ENCODE measurements at places on chromosomes 3 and 15.

DNA sequence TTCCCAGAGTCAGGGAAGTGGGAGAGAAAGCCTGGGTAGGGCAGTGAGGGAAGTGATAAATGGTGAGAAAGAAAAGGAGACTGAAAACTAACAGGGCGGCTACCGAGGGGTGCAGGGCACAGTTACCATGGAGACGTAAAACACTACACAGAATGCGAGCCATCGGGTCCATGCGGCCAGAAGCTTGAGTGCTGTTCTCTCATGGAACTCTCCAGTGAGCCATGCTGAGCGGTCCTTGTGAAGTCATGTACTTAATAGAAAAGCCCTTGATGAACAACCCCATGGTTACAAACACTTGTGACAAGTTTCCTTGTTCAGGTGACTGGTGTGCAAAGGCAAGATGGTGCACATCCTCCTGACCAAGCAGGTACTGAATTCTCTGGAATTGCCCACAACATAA lies 3.7 kb upstream of the PLA2G4F start:
- no peak for DNase-seq

DNA sequence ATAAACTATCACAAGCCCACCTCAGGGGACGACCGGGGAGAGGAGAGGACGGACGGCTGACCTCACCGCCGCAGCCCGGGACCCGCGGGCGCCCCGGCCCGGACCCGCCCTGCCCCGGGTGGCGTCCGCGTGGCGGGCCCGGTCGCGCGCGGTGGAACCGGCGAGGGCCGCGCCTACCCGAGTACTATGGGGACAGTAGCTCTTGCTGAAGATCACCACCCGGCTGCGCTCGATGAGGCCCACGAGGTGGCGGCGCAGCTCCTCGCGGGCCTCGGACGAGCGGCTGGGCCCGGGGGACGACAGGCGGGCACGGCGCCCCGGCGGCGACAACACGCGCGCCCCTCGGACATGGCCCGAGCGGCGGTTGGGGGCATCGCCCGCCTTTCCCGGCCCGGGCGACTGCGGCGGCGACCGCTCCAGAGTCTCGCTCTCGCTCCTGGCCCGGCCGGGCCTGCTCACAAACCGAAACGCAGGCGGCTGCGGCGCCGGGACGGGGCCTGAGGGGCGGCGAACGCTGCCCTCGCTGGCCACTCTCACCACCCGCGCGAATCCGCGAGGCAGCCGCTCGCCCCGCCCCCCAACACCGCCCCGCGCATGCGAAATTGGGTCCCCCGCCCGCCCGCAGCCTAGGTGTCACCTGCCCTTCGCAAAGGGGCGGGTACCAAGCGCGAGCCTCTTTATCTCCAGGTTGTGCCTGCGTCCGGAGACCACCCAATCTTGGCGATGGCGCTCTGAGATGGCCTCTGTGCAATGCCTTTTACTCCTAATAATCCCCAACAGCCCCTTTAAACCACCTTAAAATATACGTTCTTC lies at the start of gene TXNRD3:
Gene TXNRD3, minus strand, starts transcription at position 554 of the 813 bp plus-strand sequence.
- DNase-seq, result peak; percentile 45

GRCh38 chr3:122258757-122259371 lies 66.2 kb upstream of the CSTA start:
- DNase-seq, result peak; percentile 35

DNA sequence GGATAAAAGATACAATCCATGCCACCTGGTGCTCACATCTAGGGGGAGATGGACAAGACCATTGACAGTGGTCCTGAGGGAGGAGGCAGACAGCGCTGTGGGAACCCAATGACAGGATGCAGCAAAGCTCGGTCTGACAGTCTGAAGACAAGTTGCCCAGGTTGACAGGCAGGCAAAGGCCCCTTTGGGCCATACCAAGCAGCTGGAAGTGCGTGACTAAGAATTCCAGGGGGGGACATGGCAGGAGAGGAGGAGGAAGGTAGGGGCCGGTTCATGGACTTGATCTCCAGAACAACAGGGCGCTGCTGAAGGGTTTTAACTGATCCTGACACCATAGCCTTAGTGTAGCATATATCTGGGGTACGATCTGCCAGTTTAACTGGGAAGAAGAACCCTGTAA lies 83.4 kb downstream of the RPLP1 start:
- DNase-seq, result no peak

DNA sequence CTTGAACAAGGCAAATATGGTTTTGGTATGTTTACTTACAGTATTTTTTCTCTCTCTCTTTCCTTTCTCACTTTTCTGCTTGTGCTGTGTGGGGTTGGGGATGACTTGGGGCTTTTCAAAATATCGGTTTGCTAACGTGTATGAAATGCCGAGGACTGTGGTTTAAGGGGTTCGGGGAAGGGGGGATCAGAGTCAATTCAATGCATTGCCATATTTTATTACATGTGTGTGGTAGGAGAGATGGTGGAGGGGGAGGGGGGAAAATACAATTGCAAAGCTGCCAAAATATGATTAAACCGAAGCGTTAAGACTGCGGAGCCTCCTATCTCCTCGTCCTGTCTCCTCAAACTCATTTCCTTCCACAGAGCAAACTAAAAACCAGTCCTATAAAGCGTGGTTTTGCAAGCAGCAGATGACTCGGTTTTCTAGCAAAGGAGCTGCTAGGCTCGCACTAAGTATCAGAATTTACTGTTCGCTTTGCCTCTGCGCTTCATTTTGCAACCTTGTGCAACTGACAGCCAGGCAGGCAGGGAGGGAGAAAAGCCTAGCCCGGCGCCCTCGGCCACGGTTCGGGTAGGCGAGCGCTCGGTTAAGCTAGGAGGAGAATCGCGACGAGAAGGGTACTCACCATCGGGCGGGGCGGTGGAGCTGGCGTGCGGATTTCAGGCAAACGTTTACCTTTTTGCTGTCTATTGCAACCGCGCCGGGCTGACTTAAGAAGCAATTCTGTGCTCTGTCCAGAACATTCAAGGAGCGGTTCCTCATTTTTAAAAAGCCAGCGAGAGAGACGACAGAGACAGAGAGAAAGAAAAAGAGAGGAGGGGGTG lies 4.0 kb upstream of the NR2F2 start:
- no peak for DNase-seq

- no peak for DNase-seq
These were observed 105.5 kb downstream of the SLC25A26 start for GRCh38 chr3:66326340-66326739.

GRCh38 chr3:45029661-45030060 lies 3.6 kb downstream of the CLEC3B start:
- no peak for DNase-seq

DNA sequence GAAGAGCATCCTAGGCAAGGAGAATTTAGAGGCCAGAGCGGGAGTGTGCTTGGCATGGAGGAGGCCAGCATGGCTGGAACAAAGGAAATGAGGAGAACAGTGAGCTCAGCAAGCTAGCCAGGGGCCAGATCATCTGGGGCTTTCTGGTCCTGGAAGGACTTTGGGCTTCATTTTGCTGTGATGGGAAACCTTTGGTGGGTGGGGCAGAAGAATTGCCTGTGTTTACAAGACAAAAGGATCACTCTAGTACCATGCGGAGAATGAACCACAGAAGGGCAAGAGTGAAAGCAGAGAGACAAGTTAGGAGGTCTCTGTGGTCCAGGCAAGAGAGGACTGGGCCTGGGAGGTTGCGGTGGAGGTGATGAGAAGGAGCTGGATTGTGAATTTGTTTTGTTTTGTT lies 61.6 kb upstream of the FOXP1 start:
- DNase-seq, result no peak

GRCh38 chr3:89180334-89180733 lies 72.9 kb downstream of the EPHA3 start:
- DNase-seq, result no peak

DNA sequence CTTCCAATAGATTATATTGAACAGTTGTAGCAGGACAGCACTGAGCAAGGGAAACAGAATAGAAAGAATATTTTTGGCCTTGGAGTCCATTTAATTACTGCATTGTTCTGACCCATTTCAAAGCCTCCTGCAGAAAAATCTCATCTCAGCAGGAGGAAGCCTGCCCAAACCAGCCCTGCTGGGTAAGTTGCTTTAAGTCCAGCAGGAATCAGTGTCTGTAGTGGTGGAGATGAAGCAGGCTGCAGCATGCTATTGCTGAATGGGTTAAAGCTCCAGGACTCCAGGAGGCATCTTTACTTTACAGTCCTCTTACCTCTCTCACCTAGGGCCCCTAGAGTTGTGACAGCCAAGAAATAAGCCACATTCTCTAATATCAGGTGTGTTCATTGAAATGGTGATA lies 380.3 kb upstream of the THBS1 start:
- no peak for DNase-seq

GRCh38 chr3:128847666-128848370 lies 31.6 kb upstream of the ACAD9 start:
- no peak for DNase-seq

DNA sequence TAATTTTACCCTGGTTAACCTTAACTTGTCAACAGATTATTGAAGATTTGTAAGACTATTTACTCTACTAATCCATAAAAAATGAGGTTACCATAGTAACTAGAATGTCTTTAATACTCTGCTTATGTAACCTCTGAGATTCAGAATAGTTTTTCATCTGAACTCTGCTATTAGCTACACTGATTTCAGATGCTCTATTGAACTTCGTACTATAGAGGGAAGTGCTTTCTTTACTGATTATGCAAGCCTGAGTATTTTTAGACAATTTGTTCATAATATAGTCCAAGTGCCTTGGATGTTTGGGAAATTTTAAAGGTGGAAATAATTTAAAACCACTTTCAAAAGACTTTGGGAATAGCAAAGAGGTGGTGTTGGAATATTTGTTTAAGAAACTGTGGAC lies 107.9 kb upstream of the GBE1 start:
- no peak for DNase-seq

DNA sequence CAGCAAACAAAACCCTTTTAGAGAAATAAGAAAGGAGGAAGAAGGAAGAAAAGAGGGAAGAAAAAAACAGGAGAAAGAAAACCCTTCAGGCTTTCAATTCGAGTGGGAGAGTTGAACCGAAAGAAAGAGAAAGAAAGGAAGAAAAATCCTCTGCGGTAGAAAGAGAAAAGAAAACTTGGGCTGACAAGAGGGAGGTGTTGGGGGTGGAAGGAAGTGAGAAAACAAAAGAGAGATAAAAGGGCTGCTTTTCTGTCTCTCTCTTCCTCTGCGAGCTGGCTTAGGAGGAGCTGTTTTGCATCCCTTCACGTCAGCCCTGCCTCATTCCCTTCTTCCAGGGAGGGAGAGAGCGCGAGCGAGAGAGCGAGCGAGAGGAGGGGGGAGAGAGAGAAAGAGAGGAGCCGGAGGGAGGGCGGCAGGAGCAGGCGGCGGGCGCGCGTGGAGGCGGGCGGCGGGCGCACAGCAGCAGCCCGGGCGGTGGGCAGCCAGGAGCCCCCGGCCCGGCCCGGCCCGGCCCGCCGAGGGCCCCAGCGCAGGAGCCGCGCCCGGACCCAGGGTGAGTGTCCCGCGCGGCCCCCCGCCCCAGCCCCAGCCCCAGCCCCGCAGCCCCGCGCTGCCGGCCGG lies at the start of gene ZNF710:
Gene ZNF710, plus strand, starts transcription at position 263 of the 621 bp plus-strand sequence. CDS start 65,814 bp downstream, outside the sequence.
- DNase-seq, result no peak

- DNase-seq, result no peak
These were observed 313.3 kb downstream of the SATB1 start for GRCh38 chr3:18111796-18112232.

DNA sequence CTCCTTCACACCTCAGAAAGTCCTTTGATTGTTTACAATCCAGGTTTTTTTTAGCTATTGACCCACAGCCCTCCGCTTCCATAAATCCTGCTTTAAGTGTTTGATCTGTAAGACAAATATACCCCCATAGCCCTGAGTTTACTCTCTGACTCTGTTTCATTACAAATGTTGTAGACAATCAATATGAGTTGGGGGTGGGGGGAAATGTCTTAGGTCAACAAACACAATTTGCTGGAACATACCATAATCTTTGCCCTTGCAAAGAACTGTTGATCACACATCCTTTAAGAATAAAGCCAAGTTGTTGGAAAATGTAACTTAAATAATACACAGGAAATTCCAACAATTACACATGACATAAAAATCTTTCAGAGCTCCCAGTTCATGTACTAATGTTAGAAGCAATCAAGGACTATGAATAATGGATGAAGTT lies 301.8 kb upstream of the SEMA6D start:
- DNase-seq, result no peak

- no peak for DNase-seq
These were observed 3.5 kb downstream of the PLEKHO2 start for GRCh38 chr15:64845183-64845611.

GRCh38 chr3:105436687-105437086 lies 70.0 kb downstream of the ALCAM start:
- no peak for DNase-seq

DNA sequence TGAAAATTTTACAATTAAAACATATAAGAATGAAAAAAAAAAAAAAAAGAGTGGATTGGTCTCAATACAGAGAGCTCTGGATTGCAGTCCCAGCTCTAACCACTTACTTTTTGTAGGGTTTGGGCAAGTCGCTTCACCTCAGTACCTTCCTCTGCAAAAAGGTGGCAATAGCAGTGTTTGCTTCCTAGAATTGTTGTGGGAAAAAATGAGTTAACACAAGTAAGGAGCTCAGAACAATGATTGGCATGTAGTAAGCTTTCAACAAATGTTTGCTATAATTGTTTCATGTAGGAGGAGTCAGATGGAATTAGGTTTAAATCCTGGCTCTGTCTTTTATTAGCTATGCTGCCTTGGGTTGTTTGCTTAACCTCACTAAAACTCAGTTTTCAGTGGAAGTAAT lies 425.2 kb upstream of the TBL1XR1 start:
- no peak for DNase-seq

GRCh38 chr3:10315771-10316344 lies 5.1 kb downstream of the SEC13 start:
- DNase-seq, result no peak

DNA sequence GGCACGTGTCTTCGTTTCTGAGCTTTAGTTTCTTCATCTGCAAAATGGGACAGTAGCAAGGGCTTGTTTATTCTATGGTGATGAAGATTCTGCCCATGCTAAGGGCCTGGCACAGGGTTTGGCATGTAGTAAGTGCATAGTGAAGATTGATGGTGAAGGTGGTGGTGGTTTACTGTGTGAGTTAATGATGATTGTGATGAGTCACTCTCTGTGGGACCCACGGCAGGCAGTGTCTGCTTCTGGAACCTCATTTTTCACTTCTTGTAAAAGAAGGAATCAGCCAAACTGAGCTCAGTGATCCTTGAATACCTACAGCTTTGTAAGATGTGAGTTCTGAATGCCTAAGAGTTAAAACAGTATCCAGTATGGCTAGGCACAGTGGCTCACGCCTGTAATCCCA lies 86.2 kb upstream of the LRTM1 start:
- no peak for DNase-seq

GRCh38 chr15:75176396-75176761 lies 25.3 kb upstream of the C15orf39 start:
- no peak for DNase-seq

DNA sequence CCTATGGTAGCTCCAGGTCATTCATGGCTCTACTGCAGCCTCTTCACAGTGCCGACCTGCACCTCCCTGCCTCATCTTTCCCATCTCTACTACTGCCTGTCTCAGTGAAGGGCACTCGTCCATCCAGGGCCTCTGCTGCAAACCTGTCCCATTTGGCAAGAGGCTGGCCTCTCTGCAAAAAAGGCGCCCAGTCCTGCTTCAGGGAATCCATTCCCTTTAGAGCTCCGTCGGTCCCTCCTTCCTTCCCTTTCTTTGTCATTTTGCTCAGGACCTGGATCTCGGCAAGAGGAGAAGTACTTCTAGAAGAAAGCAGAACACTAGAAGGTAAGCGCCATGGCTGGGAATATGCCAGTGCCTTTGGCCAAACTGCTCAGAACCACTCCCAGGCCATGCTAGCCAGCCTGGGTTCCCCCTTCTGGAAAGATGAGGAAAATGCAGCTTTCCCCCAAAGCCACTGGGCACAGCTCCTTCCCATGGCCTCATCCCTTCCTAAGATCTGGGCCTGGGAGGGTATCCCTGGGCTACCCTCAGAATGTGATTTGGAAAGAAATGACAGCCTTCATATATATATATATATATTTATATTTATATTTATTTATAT lies 6.4 kb upstream of the ISL2 start:
- DNase-seq, result no peak

GRCh38 chr3:11096266-11097139 lies 57.8 kb upstream of the HRH1 start:
- no peak for DNase-seq

Measured in iPS DF 6.9 (cell line).